ENCODE measurements at places on chromosomes 2 and 18. TPM values are rescaled to one million over a fixed set of nuclear protein-coding genes. Genes with fewer than 3 reads are reported as not detected.

DNA sequence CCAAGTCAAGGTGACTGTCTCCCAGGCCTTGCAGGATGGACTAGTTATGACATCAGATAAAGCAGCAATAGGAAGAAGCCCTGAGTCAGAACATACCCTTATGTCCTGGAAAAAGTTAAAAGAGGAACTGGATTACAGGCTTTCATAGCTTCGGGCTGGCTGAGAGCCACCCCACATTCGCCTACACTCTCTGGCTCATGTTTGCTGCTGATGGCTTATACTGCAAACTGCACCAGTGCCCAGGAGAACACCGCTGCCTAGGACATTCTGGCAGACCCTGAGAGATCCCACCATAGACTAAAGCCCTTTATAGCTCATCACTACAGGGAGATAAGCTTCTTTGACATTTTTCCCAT, 20.3 kb downstream of the SLC8A1 start:
- H3K4me1 ChIP-seq, result no peaks in the 10 kb centered on the region
- no peak for DNase-seq
- no peak overlapping the region for H3K4me3 ChIP-seq
- no peak overlapping the region for H3K27ac ChIP-seq
- no peaks in the 10 kb centered on the region for H3K36me3 ChIP-seq

Gene SH3BP4
- total RNA-seq, result 1.5 TPM

DNA sequence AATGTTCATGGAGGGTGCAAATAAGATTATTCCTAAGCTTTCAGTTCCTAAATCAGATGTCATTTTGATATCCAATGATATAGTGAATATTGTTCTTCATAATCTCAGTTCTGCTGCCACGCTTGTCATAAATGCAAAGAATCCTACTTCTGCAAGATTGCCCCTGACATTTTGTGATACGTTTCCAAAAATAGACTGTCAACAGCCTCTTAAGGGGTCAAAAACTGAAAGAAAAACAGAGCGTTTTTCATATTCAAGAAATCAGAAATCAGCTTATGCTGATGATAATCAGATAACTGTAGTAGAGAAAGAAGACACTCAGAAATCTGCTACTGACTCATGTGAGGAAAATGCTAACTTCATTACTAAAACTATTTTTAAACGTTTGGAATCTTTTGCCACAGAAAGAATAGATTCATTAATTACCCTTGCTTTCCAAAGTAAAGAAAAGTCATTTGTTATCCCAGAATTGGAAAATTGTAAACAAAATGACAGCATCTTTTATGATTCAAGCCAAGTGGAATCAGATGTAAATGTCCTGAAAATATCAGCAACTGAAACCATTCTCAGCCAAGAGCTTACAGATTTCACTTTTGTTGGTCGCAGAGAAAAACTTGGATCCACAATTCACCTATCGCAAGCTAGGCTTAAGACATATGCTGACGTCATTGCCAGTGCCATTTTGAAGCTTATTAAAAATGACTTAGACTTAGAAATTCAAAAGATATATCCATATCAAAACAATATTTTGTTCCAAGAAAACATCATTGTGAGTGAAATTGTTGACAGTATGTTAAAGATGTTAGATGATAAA, 55.1 kb downstream of the FSIP2 start:
- no peaks in the 10 kb centered on the region for H3K27me3 ChIP-seq
- no peaks in the 10 kb centered on the region for H3K36me3 ChIP-seq
- H3K4me1 ChIP-seq, result peaks cover 5% of the 10 kb centered on the region
- H3K27ac ChIP-seq, result no peak overlapping the region

DNA sequence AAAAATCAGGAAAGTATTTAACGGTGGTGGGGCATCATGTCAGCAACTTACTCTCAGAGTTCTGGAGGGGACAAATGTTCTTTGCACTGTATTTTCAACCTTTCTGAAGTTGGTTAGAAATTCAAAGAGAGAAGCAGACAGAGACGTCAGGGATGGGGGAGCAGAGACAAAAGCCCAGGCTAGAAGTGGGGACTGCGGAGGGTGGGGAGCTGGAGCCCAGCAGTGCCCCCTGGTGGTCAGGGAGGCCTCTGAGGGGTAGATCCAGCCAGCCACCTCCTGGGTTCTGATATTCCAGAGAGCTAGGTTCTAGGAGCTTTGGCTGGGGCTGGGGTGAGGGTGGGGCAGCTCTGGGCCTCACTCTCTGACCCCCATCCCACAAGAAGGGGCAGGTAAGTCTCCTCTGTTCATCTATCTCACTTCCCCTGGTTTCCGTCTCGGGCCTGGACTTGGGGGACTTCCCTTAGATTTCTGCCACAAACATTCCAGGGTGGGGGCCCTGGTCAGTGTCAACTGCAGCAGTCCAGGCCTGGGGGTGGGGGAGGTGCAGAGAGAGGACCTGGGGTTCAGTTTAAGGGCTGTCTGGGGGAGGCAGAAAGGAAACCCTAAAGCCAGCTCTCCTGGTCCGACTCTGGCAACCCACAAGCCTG, 8.9 kb downstream of the TNS1 start:
- no peak overlapping the region for H3K4me3 ChIP-seq
- peaks cover 8% of the 10 kb centered on the region for H3K27me3 ChIP-seq
- no peaks in the 10 kb centered on the region for H3K36me3 ChIP-seq
- DNase-seq, result peak; percentile 69
- H3K27ac ChIP-seq, result no peak overlapping the region

Gene CTLA4
- 132 TPM for total RNA-seq

- no peaks in the 10 kb centered on the region for H3K4me1 ChIP-seq
- no peaks in the 10 kb centered on the region for H3K27me3 ChIP-seq
- no peak for DNase-seq
- no peaks in the 10 kb centered on the region for H3K36me3 ChIP-seq
- H3K4me3 ChIP-seq, result no peak overlapping the region
These were observed 257.0 kb upstream of the RAB6C start for GRCh38 chr2:129722306-129723019.

Data from activated T-cell treated with anti-CD3 and anti-CD28 coated beads, Interleukin-2, amount 50 U/mL, for 72 hours (primary cell).